ENCODE measurements at places on chromosomes 1 and 21.

- DNase-seq, result no peak
Observed at GRCh38 chr1:64906447-64906846, 59.9 kb downstream of the JAK1 start.

- no peak for DNase-seq
Observed at GRCh38 chr1:165644064-165644735, 13.2 kb downstream of the MGST3 start.

GRCh38 chr1:14513111-14513510 lies 85.4 kb upstream of the KAZN start:
- DNase-seq, result no peak

DNA sequence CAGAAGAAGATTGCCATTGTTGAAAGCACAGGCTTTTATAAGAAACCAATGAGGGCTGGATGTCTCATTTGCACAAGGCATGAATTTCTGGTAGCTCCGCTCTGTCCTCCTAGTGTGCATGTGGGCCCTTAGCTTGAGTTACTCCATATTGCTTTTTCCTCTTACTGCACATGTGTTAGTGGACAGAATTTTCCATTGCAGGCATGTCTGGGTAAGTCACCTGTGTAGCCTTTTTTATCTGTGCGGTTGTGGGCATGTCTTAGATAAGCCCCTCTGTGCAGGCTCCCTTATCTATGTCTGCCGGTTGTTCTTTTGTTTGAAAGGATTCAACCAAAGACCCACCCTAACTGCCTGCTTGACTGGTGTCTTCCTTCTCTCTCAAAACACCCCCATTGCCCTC lies 7.2 kb upstream of the CLCA1 start:
- no peak for DNase-seq

- no peak for DNase-seq
Observed at GRCh38 chr1:45890078-45890477, 86.7 kb downstream of the MAST2 start.

DNA sequence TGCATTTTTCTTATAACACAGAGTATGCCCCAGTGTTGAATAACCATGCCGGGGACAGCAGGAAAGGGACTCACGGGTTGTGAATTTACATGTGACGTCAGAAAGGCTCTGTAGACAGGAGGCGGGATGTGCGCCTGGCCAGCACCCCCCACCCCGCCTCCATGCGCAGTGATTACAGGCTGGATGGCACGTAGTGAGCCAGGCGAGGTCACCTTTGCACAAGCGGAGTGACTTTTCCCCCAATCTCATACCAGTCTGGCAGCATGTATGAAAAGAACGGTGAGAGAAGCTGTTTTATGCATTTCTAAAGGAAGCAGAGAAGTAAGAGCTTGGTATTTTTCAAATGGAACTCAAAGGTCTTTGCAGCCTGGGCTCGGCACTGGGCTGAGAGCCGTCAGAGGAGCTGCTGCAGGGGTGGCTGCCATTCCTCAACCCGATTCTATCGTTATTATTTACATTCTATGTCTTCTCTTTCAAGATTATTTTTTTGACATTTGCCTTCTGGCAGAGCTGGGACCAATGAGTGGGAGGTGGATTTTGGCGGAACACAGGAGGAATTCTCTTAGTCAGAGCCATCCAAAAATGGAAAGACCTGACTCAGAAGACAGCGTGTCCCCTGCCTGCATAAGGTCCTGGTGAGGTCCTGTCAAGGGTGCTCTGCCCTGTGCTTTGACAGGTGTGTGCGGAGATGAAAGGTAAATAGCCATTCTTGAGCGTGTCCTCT lies 115.6 kb upstream of the SLC45A1 start:
- no peak for DNase-seq

GRCh38 chr1:15412175-15412800 lies 2.6 kb downstream of the EFHD2 start:
- DNase-seq, result peak; percentile 73

DNA sequence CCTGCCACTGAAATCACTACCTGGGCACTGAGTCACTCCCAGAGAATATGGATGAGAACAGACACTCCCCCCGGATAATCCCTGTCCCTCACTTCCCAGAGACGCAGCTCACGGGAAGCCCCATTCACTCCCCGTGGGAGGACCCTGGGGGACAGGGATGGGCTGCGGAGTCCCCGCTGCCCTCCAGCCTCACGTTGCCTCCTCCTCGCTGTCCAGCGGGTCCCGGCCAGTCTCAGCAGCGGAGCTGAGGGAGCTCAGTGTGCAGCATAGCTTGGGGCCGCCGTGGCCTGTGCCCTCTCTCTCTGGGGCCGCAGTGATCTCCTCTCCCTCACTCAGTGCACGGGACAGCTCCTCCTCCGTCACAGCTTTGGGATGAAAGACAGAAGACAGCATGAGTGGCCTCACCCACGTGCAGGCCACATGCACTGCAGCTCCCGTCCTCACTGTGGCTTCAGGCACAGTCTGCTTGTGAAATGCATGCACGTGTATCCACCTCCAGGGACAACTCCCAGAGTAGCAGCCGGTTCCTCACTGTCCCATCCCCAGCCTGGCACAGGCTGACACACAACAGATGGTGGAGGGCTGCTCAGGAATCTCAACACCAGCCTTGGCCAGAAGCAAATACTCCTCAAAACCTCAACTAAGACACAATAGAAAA lies 7.4 kb downstream of the CFAP410 start:
- DNase-seq, result no peak

- DNase-seq, result peak; percentile 42
Observed at GRCh38 chr1:40143891-40144575, 17.2 kb upstream of the RLF start.

GRCh38 chr1:84467298-84467697 lies 11.8 kb upstream of the RPF1 start:
- DNase-seq, result no peak

GRCh38 chr1:169163059-169163458 lies 56.6 kb downstream of the ATP1B1 start:
- DNase-seq, result no peak

GRCh38 chr1:223245411-223245810 lies 102.4 kb upstream of the TLR5 start:
- DNase-seq, result no peak

GRCh38 chr1:41435570-41436178 lies 48.8 kb downstream of the EDN2 start:
- DNase-seq, result no peak

- DNase-seq, result no peak
Observed at GRCh38 chr1:121518726-121519041, 333.9 kb downstream of the SRGAP2C start.

GRCh38 chr1:176938375-176938774 lies 226.1 kb downstream of the ASTN1 start:
- DNase-seq, result no peak

DNA sequence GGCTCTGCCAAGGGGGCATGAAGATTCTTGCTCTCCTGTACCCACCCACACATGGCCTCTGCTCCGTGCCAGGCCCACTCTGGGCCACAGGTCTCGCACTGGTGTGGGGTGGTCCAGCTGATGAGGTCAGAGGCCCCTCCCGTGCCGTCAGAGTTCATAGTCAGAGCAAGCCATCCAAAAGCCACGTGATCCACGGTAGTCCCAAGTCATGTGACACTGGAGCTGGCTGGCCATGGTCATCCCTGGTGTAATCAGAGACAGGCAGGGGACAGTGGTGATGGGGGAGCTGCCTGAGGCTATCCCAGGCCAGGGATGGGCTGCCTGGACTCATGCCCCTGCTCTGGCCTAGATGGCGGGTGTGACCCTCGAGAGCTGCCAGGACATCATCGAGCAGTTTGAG lies 10.5 kb downstream of the PLCH2 start:
- no peak for DNase-seq

DNA sequence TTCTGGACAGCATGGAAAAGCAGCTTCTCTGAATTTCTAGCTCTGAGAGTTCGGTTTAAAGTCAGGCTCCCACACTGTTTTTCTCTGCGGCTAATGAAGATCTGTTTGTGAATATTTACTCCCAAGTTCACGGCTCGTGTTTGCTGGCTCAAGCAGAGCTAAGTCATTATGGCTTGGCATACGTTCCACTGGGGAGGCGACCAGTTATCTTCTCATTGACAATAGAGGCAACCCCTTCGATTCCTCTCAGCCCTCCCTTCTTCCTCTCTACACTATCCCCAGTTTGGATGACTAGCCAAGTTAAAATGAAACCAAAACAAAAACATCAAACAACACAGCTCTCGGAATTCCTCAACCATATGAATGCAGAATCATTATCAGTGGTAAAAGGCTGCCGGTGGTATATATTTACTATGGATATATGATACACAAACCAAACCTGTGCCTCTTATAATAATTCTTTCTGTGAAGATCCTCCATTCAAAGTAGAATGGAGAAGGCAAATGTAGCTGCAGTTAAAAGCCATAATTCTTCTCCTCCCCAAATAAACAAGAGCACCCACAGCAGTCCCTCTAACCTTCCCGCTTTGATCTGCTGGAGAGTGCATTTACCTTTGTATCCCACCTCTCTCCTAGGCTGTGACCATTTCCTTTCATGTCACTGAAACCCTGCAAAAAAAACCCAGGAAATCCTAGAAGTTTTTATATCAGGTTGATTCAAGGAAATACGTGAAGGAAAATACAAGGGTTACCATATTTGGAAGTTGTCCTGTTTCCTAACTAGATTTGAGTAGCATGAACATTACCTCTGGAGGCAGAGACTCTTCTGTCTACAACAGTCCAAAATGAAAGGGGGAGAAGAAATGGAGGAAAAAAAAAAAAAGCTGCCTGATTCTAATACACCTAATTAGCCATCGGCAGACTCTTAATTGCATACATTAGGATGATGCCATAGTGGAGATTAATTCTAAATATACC lies 108.3 kb upstream of the USH2A start:
- DNase-seq, result no peak

DNA sequence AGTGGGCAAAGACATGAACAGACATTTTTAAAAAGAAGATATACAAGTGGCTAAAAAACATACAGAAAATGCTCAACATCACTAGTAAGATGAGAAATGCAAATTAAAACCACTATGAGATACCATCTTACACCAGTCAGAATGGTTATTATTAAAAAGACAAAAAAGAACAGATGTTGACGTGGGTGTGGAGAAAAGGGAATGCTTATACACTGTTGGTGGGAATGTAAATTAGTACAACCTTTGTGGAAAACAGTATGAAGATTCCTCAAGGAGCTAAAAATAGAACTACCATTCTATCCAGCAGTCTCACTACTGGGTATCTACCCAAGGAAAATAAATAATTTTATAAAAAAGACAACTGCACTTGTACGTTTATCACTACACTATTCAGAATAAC lies 73.9 kb downstream of the EBNA1BP2 start:
- no peak for DNase-seq

GRCh38 chr21:41651406-41651805 lies 115.4 kb downstream of the RIPK4 start:
- no peak for DNase-seq

- DNase-seq, result no peak
Observed at GRCh38 chr21:27570306-27570868, 603.5 kb upstream of the ADAMTS5 start.

GRCh38 chr1:210687582-210688279 lies 359.0 kb downstream of the HHAT start:
- no peak for DNase-seq

DNA sequence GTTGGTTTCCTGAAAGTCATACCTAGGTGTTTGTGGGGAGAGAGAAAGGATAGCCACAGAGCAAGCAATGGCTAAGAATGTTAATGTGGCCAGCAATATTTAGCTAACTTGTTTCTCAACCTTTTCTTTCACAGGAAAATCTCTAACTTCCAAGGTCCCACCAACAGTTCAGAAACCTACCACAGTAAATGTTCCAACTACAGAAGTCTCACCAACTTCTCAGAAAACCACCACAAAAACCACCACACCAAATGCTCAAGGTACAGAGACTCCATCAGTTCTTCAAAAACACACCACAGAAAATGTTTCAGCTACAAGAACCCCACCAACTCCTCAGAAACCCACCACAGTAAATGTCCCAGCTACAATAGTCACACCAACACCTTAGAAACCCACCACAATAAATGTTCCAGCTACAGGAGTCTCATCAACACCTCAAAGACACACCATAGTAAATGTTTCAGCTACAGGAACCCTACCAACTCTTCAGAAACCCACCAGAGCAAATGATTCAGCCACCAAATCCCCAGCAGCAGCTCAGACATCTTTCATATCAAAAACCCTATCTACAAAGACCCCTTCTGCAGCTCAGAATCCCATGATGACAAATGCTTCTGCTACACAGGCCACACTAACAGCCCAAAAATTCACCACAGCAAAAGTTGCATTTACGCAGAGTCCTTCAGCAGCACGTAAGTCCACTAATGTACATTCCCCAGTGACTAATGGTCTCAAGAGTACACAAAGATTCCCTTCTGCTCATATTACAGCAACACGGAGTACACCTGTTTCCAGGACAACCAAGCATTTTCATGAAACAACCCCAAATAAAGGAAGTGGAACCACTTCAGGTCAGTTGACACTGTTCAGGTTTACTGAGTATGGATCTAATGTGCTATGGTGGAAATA lies 15.3 kb downstream of the CD55 start:
- no peak for DNase-seq

- DNase-seq, result no peak
Observed at GRCh38 chr1:50521703-50522102, 98.5 kb upstream of the DMRTA2 start.

DNA sequence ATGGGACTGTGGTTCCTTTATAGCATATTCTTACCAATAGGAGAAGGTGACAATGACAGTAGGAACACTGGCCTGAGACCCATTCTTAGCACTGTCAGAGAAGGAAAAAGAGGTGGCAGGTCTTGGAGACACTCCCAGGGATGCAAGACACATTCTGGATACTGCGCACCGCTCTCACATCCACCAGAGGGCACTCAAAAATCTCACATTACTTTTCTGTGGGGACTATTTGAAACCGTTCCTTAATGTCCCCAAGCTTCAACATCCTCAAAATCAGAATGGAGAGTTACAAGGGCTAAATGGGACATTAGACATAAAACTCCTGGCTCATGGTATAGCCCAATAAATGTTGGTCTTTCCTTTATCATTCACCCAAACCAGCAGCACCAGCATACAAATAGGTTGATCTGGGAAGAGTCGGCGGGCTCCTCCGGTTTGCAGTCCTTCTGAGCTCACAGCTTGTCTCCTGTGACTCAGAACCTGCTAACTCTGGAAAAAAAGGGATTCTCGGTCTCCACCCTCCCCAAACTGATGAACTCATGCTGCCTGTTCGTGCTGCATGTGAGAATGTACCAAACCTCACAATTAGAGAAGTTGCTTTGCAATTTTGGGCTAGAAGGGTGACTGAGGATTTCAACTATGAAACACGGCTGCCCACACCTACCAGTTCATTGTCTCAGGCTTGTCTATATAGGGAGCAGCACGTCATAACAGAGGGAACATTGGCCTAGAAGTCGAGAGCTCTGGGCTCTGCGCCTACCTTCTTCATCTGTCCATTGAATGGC lies 40.2 kb downstream of the IL12RB2 start:
- no peak for DNase-seq

DNA sequence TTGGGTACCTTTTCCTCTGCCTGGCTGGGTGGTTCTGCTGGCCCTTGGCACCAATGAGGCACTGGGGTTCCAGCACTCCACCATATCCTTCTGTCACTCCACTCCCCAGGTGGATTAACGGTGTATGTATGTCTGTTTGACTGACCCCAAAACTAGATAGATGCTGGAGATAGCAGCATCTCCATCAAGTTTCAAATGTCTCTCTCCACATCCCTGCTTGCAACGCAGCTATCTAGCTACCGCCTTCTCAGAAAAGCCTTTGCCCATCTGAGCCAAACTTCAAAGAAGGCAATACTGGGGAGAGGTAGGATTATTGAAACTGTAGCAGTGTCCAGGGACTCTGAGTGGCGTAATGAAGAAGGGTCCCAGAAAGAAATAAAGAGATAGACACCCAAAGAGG lies 64.0 kb downstream of the RHBG start:
- DNase-seq, result no peak

- no peak for DNase-seq
Observed at GRCh38 chr1:52204696-52205095, 62.8 kb downstream of the ZFYVE9 start.
